Stimulated activated CD4-positive, alpha-beta T cell treated with anti-CD3 and anti-CD28 coated beads, Interleukin-1b, Interleukin-23, amount 100 ng/mL, for 48 hours (primary cell): ENCODE measurements at places on chromosomes 2 and 18.

GRCh38 chr2:173248381-173248780 is 106.3 kb upstream of the CDCA7 start:
- DNase-seq, result no peak

DNA sequence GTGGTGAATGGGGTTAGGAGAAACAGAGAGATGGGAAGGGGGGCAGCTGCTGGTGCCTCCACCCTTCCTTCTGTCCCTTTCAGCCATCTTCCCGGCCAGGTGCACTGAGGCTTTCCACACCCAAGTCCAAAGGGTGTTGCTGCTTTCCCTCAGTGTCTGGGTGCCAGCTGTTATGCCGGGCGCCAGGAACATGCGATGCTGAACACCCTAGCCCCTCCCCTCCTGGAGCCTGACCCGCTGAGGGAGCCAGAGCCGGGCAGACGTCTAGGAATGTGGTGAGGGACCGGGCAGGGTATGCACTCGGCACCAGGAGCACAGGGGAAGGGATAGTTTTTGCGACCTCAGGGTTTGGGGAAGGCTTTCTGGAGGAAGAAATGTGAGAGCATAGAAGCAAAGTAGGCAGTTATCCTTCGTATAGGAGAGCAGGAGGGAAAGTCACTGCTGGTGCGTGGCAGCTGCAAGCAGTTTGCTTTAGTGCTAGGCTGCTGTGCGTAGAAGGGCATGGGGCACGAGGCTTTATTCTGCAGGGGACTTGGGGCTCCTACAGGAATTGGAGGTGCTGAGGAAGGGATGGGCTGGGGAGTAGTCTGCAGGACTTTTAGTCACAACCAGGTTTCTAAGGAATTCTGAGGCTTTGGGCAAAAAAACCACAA is 147.7 kb downstream of the TSN start:
- DNase-seq, result no peak

DNA sequence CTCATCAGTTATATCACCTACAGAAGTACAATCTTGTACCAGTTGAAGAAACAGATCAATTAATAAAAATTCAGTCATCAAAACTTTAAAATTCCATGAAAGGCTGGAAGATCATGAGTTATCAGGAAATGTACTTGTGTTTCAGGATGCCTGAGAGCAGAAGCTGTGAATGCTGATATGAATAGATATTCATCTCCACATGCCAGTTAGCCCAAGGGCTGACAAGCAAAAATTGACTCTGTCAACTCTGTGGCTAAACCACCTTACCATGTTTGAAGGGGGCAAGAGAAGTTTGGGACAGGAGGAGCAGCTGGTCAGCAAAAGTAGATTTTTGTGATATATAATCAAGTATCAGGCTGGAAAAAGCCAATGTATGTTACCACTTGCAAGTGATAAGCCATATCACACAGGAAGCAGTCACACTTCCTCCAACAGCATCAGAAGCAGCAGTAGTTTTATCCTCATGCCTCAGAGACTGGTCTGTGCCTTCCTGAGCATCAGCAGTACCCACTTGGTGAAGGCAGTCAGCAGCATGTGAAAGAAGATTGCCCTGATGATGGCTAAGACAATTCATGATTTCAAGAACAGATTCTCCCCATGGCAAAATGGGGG is 328.2 kb upstream of the CNTNAP5 start:
- no peak for DNase-seq

DNA sequence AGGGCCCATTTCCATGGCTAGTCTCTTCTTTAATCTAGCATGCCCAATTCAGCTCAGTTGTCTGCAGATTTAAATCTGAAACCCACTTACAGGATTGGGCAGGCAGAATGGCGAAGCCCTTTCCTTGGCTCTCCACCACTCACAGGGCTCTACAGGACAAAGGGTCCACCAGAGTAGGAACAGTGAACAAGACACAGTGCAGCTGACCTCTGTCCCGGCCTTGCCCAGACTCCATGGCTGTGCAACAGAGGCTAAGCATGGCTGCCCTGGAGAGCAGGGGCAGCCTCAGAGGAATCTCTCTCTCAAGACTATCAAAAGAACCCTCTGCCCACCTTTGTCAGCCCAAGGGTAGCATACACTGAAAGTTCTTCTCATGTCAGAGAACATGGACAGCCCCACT is 9.7 kb upstream of the ATP6V1B1 start:
- no peak for DNase-seq

- no peak for DNase-seq
These were observed 29.7 kb downstream of the TAF4B start for GRCh38 chr18:26255695-26256622.

DNA sequence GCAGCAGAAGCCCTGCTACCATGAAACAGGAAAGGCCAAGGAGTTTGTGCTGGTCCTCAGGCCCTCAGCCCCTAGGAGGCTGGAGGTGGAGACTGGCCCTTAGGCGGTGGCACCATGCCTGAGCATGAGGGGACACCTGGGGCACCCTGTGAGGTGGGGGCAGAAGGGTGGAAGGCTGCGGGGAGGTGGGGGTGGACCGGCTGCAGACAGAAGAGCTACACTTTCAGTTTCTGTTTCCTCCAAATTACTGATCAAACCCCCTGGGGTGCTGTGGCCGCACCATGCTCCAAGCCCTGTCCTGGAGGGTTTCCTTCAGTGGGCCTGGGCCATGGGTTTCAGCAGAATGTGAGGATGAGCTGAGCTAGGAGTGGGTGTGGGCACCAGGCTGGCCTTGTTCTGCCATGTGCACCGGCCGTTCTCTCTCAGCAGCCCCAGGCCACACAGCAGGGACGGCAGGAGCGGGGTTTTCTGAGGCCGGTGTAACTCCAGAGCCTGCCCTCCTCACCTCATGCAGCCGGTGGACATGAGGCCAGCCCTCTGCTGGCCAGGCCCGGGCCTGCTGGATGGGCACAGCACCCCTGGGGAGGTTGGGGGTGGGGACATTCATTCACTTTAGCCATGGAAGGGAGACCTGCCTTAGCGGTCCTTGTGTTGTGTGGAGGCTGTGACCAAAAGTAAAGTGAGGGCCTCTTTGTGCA is 51.5 kb downstream of the PLEKHB2 start:
- no peak for DNase-seq

DNA sequence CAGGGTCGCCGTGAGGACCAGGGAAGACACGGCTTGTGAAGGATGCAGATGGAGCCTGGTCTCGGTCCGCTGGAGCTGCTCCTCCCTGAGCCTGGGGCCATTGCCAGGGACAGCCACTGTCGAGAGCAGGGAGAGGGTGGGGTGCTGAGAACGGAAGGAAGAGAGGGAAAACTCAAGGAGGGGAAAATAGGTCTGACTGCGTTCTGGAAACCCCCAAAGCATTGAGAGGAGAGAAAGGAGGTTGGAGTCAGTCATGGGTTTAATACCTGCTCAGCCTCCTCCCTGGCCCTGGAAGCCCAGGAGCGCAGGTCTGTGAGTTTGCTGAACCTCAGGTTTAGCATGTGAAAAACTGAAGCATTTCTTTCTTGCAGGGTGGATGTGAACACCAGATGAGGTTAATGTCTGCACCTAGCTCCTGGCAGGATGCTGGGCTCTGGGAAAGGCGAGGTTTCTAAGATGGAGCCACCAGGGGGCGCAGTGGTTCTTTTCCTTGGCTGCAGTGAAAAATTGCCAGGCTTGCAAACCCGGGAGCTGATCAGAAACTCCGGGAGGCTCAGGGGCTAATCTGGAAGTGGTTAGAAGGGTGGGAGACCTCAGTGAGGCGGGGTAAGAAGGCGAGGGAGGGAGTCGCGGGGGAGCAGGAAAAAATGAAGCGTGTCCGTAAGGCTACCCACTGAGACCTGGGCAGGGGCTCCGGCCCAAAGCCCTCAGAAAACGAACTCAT is 33.6 kb upstream of the RNF149 start:
- DNase-seq, result peak; percentile 71

GRCh38 chr18:21534327-21534726 is 66.2 kb downstream of the ESCO1 start:
- no peak for DNase-seq

DNA sequence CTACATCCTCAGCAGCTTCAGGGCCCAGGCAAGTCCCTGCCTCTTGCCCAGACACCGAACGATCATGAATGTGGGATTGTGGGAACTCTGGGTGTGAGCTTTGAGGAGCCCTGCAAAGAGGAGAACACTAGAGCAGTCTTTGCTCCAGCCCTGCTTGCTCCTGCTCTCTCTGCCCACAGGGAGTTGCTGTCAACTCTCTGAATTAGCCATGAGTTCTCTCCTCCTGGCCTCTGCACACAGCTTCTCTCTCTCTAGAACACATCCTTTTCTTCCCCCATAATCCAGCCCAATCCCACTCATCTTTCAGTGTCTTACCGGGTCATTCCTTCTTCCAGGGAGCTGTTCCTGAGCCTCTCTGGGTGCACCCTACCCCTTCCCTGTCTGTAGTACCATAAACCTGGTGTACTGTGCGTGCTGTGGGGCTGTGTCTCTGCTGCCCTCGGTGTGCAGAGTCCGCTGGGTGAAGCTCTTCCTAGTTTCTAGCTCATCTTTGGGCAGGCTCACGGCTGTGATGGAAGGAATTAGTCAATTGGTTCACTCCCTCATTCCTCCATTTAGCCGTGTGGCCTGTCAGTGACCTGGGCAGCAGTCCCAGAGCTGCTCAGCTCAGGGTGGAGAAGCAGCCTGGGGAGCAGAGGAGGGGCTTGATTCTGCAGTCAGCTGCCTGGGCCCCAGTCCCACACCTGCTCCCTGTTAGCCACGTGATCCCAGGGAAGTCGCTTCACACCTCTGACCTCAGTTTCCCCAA is 132.9 kb upstream of the HDAC4 start:
- no peak for DNase-seq
